Fibroblast of skin of right biceps (primary cell): ENCODE measurements at places on chromosomes 11 and 22.

- DNase-seq: no peak
Observed at GRCh38 chr11:86991341-86991740, 36.1 kb upstream of the FZD4 start.

DNA sequence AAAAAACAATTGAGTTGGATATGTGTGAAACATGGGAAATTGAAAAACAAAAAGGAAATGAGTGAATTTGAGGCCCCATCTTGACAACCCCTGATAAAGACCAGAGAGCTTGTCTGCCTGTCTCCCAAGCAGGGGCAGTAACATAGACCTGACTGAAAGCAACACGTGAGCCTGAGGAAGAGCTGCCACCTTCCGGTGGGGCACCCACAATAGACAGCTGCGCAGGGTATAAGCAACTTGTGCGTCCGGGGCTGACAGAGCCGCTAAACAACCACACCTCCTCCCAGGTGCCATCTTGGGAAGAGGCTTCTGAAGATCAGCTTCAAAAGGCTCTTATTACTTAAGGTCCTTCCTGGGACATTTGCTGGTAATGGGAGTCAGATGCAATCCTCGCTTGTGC is 166.8 kb downstream of the NTM start:
- no peak for DNase-seq

DNA sequence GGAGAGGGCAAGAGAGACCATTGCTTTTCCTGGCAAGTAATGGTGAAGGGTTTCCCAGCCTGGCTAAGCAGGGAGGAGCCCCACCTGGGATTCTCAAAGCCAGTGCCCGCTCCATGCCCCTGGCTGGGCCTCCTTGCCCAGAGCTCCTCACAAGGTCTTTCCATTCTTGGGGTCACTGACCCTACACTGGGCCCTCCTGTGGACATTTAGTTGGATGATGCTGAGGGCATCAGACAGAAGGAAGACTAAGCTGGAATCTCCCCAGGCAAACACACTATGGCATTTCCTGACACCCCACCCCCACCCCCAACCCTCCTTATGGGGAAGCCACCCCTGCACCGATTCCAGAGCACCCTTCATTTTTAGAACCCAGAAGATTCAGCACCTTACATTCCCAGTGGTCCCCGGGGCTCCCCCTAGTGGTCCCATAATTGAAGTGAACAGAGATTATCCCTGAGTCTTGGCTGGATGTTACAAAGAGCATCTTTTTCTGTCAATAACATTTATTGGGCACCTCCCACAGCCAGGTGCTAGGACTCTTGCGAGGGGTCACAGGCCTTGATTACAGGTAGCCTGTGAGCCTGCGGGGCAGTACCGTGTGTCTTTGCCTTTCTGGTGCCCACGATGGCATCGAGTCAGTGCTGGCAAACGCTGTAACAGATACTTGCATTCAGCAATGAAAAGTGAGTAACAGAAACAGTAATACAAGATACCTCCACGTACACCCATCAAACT is 548.5 kb downstream of the BUD13 start:
- DNase-seq: peak; percentile 38

GRCh38 chr22:17167486-17167885 is 8.4 kb upstream of the HDHD5 start:
- no peak for DNase-seq

DNA sequence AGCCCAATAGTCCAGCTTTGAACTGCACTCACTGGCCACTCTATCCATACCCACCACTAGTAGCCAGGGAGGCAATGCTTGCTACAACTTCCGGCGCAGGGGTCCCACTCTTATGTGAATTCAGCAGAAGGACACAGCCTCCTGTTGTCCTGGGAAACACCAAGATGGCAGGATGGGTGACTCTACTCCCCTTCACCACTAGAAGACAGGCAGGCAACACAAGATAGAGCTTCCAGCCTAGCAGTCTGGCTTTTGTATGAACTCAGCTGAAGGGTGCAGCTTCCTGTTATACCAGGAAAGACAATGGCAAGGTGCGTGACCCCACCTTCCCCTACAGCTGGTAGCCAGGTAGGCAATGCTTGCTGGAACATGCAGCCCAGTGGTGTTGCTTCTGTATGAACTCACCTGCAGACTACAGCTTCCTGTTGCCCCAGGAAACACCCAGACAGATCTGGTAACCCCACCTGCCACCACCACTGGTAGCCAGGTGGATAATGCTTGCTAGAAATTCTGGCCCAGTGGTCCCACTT is 205.2 kb upstream of the KIRREL3 start:
- no peak for DNase-seq

GRCh38 chr22:36156119-36156514 is 4.4 kb downstream of the APOL3 start:
- no peak for DNase-seq

DNA sequence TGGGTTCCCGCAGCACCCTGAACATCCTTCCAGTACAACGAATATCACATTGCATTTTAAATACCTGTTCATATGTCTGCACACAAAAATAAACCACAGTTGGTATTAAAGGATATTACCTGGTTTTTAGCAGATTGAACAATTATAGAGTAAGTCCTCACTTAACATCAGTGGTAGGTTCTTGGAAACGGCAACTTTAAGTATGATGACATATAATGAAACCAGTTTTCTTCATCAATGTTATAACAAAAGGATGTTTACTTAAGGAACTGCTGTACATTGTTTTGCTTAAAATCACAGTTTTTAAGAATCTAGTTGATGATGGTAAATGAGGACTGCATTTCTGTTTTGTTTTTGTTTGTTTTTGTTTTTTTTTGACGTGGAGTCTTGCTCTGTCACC is 28.0 kb downstream of the TRIM66 start:
- no peak for DNase-seq

DNA sequence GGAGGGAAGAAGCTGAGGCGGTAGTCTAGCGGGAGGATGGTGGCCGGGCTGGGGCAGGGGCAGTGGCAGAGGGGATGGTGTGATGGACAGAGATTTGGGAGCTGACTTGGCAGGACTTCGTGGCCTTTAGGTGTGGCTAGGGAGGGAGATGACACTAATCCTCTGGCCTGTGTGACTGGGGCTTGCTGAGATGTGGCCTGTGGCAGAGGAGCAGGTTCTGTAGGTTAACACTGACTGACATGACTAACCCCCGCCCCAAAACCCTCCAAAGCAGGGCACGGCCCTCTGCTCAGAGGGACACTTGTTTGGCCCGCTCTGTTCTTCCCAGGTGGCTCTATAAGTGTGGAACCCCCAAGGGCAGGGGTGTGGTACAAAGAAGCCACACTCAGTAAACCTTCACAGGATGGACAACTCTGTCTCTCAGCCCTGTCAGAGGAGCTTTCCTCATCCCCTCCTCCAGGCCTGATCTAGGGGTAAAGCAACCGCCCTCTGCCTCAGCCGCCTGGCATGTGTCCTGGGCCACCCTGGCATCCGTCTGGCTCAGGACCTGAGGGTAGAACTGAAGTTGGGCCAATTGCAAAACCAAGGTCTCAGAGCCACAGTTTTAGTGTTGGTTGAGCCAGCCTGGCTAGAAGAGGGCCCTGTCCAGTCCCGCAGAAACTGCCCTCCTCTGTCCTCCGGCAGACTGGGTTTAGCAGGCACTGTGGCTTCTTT is 15.6 kb downstream of the TOM1 start:
- DNase-seq: no peak

DNA sequence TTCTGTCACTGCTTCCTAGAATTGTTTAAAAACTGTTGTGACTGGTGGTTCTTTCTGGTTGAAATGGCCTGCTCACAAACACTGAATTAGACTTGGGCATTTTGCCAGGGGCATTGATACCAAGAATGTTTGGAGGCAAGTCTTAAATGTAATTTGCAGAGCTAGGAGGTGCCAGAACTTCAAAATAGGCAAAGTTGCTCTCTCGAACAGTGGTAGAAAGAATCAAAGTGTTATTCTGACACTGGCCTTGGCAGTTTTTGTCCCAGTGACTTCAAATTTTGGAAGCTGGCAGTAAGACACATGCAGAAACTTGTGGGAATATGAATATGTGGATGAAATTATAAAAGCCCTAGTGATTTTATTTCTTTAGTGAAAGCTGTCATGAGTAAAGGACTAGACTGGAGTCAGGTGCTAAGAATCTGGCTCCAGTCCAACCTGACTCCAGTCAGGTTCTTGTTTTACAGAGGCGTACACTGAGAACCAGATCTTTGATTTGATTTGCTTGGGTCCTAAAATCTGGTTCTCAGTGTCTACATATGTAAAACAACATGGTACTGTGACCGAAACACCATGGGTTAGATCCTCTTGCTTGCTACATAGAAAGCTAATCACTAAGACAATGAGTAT is 20.9 kb downstream of the SVIP start:
- DNase-seq: no peak

- DNase-seq: no peak
Observed at GRCh38 chr11:2811206-2812091, 74.1 kb downstream of the CDKN1C start.

DNA sequence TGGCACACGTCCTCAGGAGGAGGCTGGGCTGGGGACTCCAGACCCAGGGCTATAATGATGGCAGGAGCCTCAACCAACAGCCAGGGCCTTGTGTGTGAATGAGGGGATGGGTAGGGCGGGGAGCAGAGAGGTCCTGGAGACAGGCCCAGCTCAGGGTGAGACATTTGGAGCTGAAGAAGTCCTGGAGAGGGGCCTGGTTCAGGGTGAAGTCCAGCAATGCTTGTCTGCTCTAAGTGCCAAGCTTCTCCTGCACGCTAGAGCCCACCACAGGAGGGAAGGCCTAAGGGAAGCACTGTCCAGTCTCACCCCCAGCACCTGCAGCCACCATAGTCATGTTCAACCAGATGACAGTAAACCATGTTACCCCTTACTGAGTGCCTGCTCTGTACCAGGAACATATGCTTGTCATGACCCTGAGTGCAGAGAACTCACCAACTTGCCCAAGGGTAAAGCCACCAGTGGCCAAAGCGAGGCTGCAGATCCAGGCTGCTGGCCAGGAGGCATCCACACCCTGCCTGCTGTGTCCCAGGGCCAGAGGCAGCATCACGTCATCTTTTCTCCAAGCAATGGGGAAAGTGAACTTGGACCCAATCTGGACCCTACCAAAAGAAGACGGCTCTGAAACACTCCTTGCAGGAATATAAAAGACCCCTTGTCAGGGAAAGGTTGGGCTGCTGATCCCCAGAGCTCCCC is 24.0 kb downstream of the LMO1 start:
- DNase-seq: no peak

DNA sequence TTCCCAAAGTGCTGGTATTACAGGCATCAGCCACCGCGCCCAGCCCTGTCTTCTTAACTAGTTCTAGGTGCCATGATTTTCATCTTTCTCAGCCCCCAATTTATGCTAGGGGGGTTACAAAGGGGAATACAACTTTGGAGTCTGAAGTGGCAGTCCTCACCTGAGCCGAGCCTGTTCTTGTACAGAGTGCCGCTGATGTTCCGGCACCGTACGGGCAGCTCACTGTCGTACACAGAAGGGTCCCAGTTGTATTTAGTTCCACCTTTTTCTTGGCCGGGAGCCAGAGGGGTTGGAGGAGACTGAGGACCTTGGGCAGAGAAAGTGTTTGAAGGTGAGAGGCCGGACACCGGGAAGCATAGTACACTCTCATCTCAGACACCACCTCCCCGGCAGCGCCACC is 7.3 kb downstream of the DEAF1 start:
- DNase-seq: no peak

DNA sequence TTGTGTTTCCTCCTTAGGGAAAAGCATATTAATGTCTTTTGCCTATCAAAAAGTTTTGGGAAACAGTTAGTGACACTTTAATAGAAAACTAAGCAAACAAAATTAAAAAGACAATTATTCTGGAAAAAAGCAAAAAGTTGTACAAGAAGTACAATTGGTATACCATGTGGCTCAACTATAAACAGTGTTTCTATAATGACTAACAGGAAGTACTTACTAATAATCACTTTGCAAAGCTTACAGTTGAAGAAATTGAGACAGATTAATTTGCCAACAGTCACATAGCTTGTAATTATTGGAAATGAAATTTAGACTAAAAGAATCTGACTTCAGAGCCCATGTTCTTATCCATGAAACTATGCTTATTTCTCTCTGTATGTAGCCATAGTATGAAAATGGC is 24.7 kb downstream of the PPME1 start:
- DNase-seq: peak; percentile 11

DNA sequence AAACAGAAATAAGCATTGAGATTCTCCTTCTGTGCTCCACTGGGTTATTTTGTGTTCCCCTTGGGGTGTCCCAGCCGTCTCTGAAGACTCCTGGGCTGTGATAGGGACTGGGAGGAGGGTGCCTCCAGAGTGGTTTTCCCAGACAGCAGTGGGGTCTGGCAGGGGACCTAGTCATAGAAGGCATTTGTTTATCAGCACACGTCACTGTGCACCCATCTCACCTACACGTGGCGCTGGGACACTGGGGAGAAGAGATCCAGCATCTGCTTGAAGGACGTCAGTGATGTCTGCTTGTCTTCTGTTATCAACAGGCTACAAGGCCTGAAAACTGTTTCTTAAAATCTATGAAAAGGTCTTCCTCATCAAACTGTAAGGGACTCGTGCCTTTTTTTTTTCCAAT is 34.2 kb upstream of the PICK1 start:
- no peak for DNase-seq

DNA sequence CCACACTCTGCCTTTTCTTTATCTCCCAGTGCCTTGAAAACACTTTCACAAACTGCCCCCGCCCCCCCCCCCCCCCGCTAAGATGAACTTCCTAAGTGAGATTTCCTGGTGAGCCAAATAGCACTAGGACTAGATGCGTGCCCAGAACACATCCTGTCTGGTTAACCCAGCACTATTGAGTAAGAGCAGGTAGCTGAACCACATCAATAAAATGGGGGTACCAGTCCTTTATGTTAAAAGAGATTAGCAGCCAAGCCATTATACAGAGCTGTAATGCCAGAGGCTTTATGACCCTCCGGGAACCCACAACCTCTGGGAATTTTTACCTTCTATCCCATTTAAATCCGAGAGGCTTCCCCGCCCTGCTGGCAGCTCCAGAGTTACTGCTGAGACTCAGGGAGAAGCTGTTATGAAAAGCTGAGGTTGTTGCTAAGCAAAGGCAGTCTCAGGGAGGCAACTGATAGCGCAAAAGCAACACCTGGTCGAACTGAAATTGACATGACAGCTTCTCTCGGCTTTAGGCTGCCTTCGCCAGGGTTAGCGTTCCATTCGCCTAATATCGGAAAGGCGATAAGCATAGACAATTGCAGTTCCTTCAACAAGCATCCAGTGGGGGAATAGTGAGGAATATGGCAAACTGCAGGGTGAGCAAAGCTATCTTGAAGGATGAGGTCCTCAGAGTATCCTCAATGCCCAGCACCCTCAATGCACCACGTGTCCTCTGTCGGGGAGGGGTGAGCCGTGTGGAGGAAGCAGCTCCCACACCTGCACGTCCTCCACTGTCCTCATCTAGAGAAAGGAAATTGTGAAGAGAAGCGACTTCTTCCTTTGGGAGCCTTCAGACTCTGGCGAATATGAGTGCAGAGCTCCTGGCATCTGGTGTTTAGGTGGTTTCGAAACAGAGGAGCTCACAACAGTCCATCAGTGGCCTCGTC is 977.0 kb downstream of the NTM start:
- DNase-seq: peak; percentile 14

- peak; percentile 59 for DNase-seq
Observed at GRCh38 chr11:87428266-87428665, 390.5 kb downstream of the TMEM135 start.

- DNase-seq: peak; percentile 84
Observed at GRCh38 chr22:30234786-30235470, 11.6 kb downstream of the LIF start.

GRCh38 chr11:60915248-60915914 is 1.4 kb downstream of the TMEM109 start:
- DNase-seq: peak; percentile 58
